ENCODE measurements at places on chromosomes 1 and 21.

DNA sequence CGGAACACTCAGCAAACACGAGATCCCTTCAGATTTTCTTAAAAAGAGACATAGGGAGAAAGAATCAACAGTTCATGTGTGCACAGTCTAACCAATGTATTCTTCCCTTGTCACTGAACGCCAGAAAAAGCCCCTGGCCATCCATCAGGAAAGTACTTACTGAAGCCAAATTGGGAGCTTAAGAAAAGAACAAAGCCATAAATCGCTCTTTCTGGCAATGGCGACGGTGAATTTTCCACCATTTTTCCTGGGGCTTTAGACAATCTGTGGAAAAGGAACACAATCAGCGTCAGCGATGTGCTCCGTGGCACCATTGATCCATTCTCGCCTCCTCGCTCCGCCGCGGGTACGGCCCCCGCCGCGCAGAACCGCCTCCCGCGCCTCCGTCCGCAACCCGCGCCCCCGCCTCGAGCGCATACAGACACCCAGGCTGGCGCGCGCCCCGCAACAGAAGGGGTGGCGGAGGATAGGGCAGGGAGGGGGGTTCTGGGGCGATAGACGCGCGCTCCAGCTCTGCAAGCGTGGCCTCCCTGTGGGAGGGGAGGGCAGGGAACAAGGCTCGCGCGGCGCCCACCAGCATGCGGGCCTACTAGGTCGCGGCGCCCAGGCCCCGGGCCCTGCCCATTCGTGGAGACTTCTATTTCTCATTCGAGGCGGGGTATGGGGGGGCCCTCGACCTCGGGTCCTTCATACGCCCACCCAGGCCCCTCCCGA is 440 bp downstream of the PIGP start:
- DNase-seq, result peak; percentile 69

GRCh38 chr1:27589841-27590426 is 14.0 kb downstream of the AHDC1 start:
- no peak for DNase-seq

GRCh38 chr1:202311875-202312635 is 29.7 kb downstream of the UBE2T start:
- no peak for DNase-seq

DNA sequence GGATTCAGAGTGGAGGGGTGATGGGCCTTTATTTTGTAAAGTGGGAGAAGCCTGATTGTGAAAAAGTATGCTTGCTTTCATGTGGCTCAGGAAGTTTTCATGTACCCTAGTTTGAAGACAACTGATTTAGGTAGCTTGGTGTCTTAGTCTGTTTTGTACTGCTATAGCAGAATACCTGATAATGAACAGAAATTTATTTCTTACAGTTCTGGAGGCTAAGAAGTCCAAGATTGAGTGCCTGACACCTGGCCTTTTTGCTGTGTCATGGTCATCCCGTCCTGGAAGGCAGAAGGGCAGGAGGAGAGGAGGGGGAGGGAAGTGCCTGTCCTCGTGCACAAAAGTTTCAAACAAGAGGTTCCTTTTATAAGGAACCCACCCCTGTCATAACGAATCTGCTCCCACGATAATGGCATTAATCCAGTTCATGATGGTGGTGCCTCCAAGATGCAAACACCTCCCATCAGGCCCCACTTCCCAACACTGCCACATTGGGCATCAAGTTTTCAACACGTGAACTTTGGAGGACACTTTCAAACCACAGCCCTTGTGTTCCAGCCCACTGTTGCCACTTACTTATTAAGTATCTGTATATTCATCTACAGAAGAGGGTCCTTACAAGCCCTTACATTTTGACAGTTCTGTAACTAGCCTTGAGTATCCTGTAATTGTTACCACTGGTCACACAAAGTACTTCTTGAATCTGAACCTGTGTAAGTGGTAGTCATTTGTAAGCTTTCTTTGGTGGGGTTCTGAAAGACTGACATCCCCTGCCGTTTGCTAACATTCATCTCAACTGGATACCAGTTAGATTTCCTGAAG is 9.5 kb downstream of the UCK2 start:
- DNase-seq, result no peak

GRCh38 chr21:24025101-24025500 is 1582.2 kb downstream of the MRPL39 start:
- no peak for DNase-seq

DNA sequence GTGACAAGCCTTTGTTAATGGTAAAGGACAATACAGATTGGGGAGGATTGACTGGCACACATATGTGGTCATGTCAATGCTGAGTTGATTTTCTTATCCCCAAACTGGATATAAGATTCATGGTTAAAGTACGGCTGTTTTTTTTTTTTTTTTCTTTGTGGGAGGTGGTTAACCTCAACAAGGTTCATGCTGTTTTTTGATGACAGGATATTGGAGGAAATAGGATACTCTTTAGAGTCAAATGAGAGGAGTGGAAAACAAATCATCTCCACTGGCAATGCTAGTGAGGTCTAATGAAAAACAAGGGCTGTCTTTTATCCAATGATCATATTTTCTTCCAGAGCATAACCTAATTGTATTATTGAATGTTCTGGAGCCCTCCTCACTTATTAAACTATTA is 140.2 kb downstream of the FAM78B start:
- DNase-seq, result no peak

DNA sequence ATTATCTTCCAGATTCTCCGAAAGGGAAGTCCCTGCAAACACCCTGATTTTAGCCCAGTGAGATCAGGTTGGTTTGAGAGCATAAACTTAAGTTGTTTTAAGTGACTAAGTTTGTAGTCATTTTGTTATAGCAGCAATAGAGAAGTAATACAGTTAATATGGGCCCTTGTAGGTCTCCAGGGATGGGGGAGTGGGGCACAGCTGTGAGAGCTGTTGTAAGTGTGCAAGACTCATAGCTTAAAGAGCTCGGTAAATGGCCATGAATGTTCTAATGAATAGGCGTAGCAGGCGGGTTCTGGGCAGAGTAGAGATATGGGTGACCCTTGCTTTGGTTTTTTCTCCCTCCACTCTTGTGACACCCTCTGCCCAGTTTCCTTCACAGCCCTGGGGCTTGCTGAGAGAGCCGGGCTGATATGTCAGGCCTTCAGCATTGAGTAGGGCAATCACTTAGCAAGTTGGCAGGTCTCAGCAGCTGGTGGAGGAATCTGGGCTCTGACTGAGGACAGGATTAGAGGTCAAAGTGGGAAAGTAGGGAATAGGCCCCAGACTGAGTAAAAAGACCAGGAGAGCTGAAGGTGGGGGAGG is 16.0 kb upstream of the ID3 start:
- DNase-seq, result no peak

GRCh38 chr1:92876351-92876750 is 44.5 kb downstream of the RPL5 start:
- no peak for DNase-seq

DNA sequence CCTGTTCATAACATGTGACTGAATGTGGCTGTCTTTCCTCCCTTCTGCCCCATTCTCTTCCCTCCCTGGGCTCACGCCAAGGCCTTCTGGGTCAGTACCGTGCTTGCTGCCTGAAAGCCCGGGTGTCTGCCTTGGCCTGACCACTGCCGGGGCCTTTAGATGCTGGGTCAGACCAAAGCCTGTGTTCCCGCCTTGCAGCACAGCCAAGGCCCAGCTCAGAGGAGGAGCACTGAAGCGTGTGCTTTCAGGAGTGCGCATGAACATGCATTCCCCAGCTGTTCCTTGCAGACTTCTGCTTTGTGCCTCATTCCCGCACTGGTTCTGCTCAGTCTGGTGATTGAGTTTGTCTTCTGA is 27.0 kb upstream of the SARS1 start:
- DNase-seq, result no peak

GRCh38 chr1:119000371-119001180 is 12.4 kb upstream of the TBX15 start:
- no peak for DNase-seq

- DNase-seq, result no peak
These were observed 49.7 kb upstream of the SLC2A1 start for GRCh38 chr1:43008115-43009060.

DNA sequence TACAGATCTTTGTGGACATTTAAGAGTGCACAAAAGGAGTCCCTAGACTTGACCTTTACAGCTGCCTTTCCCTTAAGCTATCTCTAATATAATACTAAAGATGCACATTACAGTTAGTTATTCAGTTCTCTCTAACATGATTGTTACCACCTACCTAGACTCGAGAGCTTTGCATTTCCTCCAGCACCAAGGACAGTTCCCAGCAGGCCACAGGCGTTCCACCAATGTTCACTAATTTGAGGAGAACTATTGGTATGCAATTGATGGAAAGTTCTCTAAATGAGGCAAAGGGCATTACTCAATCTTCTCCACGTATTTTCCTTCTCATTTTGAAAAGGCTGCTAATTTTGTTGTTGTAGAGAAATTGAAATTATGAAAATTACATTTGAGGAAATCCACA is 5.4 kb upstream of the NTNG1 start:
- DNase-seq, result no peak

DNA sequence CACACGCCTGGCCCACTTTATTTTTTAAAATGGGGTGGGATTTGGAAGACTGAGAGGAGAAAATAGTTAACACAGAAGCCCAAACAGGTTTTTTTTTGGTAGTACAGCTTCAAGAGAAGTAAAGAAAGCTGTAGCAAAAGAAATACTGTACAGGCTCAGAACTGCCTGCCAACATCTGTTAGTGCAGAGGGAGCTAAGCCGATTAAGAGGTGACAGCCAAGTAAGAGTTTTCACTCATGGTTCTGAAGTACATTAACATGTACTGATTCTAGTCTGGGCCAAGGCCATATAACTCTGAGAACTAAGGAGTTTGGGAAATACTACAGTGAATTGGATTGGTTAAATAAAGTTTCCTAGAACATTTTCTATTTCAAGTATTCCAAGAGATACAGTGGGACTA is 51.6 kb downstream of the EIF2B3 start:
- DNase-seq, result no peak

Data from CD4-positive, alpha-beta T cell treated with Interleukin-15 for 4 hours (primary cell).